ENCODE measurements at places on chromosomes 11 and 22.

- peak; percentile 68 for DNase-seq
Measured at GRCh38 chr22:17742527-17742902, 31.8 kb downstream of the BID start.

DNA sequence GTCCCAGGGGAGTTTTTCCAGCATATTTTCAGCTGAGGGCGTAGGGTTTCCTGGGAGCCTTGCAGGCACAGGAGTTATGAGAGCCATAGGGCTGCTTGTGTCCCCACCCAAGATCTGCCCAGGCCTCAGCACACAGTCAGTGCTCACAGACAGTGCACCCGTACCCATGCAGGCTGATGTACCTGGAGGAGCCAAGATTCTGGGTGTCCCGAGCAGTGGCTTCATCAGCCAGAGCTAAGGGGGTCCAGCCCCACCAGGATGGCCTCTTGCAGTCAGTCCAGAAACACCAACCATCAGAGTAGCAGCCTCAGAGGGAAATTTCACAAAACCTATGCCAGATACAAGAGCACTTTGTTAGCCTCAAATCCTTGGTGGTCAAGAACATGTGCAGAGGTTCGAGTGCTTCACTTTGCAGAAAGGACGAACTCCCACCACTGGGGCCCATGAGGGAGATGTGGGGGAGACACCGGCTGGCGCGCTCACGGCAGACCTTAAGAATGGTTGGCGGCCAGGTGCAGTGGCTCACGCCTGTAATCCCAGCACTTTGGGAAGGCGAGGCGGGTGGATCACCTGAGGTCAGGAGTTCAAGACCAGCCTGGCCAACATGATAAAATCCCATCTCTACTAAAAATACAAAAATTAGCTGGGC is 43.8 kb upstream of the RTL6 start:
- DNase-seq = no peak

DNA sequence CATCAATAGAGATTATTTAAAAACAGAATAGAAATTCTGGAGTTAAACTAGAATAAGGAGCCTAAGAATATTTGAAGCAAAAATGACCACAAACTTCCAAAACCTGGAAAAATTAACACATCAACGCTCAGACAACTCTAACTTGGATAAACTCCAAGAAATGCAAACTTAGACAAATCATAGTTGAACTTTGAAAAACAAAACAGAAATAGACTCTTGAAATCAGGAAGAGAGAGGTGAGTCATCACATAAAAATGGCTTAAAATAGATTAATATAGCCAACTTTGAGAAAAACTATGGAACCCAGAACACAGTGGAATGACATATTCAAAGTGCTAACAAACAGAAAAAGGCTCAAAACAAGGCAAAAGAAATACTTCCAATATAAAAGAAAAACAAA is 974.2 kb downstream of the JRKL start:
- no peak for DNase-seq

DNA sequence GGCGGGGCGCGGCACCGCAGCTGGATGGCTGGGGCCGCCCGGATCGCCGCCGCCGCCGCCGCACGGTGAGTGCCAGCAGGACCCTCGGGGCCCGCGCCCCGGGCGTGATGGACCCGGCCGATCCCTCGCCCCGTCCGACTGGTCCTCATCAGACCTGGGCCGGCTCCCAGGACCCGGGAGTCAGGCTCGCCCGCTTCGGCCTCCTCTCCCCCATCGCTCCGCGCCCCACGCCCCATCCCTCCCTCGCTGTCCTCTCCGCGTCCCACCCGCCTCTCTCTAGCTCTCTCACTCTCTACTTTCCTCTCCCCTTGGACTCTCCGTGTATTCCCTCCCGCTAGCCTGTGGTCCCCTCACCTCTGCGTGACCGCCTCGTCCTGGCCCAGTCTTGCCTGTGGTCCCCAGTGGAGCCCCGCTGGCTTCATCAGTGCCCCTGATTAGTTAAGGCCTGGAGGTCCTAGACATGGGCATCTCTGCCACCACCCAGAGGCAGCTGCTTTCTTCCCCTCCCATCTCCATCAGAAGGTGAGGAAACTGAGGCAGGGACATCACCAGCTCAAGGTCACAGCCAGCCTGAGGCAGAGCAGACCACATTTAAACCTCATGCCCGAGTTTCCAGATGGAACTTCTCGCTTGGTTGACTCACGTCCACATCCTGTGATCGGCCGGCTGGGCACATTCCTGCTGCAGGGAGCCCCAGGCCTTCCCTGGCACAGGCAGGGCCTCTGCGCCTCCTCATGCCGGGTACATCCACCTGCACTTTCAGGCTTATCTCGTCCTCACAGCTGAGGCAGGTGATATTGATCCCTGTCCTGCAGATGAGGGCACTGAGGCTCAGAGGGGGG is 429 bp downstream of the SLC39A13 start:
- no peak for DNase-seq

DNA sequence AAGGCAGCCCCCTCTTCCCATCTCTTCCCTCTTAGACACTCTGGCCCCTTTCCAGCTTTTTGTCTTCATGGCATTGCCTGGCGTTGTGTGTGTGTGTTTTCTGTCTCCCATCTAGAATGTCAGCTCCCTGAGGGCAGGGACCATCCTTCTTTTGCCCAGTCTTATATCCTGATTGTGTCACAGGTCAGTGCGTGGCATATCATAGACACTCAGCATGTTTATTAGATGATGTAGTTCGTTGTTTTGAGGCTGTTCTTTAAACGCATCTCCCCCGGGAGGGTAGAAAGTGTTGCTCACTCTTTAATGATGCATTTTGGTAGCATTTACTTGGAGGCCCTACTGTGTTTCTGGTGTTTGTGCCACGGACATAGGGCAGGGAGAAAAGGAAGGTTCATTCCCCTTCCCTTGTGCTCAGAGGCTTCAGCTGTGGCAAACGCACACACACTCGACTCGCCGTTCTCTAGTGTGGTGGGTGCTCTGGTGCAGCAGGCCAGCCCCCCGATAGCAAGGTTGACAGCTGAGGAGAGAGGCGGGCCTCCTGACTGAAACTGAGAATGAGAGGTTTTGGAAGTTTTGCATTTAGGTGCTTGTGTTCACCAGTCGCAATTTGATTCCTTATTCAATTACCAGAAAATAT is 60.2 kb downstream of the TNRC6B start:
- no peak for DNase-seq

DNA sequence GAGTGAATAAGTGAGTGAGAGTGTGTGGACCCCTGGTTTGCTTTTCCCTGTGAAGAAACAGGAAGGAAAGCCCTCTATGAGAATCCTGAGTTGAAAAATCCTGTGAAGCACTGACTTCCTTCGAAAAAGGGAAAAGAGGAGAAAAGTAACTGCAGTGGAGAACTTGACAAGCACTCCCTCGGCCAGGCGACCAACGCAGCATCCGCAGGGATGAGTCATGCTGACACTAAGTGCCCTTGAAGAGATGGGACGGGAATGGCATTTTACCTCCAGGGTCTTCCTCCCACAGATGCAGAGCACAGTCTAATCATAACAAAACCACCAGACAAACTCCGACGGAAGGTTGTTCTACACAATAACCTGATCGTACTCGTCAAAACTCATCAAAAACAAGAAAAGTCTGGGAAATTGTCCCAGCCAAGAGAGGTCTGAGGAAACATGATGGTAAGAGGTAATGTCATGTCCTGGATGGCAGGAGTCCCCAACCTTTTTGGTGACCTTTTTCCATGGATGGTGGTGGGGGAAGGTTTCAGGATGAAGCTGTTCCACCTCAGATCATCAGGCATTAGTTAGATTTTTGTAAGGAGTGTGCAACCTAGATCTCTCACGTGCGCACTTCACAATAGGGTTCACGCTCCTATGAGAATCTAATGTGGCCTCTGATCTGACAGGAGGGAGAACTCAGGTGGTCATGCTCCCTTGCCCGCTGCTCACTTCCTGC is 132.2 kb upstream of the B3GAT1 start:
- DNase-seq = no peak

GRCh38 chr11:80673566-80673965 is 1232.7 kb upstream of the TENM4 start:
- DNase-seq = no peak

GRCh38 chr11:55571828-55572227 is at the start of gene OR4C16:
TSS of gene OR4C16 (plus strand) at chr11:55572128. CDS start at chr11:55572128, 0 bp downstream.
- no peak for DNase-seq

DNA sequence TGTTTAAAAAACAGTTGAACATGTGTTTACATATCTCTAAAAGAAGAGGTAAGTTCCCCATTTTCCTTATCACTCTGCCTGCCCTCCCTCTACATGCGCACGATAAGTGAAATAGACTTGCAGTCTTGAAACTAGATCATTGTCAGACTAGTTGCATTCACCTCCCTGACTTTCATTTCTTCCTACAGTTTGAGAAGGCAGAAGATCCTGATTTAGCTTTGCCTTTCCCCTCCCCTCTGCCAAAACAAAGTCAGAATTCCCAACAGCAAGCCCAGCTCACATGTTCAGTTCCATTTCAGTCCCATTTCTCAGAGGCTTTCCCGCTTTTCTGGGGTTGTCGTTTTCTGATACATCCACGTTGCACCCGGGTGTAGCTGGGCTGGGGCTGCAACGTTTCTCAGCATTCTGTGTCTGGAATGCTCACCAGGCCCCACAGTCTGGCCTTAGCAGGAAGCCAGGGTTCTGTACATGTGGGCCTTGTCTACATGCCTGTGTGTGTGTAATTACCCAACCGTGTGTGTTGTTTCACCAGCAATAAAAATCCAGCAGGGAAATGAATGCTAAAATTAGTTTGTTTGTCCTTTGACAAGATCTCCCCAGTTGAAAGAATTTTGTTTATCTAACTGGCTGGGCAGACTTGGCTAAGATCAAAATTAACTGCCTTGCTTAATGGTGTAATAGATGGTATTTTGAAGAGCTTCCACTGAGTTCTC is 179.2 kb downstream of the DBX1 start:
- DNase-seq = peak; percentile 59

DNA sequence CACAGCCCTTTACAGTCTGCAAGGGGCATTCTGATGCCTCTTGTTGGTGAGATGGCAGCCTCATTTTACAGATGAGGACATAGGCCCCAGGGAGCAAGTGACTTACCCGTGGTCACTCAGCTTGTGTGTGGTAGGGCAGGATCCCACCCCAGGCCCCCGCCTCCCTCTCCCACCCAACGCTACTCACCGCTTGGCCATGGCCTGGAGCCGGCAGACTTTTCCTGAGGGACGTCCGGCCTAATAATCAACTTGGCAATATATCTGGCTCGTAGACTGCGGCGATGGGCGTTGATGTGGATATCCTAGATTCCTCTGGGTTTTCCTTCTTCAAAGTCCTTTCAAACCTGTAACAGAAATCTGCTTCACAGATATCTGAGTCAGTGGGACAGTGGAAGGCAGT is 57.1 kb downstream of the ARHGAP8 start:
- DNase-seq = no peak

- no peak for DNase-seq
Measured at GRCh38 chr11:127996825-127997224, 590.5 kb downstream of the ETS1 start.

DNA sequence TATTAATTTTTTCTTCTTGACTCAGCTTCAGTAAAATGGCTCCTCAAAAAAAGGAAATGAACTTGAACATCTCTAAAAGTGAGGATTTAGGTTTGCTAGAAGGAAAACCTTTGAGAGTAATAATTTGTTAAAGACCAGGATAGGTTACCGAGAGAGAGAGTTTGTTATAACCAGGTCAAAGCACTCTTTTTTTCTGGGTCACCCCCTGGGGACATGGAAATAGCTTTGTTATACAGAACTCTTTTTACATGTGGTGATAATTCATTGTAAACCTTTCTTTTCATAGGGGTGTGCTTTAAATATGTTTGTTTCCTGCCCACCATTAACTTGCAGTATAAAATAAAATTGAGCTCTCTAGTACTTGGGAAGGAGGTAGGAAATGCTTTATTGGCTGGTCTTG is 47.7 kb downstream of the DNAJC24 start:
- no peak for DNase-seq

DNA sequence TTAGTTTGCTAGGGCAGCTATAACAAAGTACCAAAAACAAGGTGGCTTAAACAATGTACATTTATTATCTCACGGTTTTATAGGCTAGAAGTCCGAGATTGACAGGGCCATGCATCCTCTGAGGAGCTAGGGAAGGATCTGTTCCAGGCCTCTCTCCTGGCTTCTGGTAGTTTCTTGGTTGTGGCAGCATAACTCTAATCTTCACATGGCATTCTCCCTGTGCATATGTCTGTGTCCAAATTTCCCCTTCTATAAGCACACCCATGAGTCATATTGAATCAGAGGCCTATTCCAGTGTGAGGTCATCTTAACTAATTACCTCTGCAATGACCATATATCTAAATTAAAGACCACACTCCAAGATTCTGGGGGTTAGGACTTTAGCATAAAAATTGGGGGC is 31.3 kb upstream of the MMP13 start:
- DNase-seq = no peak

DNA sequence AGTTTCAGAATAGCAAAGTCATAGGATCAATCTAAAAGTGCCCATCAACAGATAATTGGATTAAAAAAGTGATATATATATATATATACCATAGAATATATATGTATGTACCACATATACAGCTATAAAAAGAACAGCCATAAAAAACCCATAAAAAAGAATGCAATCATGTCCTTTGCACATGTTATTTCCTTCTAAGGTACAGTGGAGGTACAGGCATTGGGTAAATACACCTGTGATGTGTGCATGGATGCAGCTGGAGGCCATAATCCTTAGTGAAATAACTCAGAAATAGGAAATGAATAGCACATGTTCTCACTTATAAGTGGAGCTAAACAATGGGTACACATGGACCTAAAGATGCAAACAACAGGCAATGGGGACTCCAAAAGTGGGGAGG is 7.1 kb upstream of the DKK3 start:
- DNase-seq = no peak

DNA sequence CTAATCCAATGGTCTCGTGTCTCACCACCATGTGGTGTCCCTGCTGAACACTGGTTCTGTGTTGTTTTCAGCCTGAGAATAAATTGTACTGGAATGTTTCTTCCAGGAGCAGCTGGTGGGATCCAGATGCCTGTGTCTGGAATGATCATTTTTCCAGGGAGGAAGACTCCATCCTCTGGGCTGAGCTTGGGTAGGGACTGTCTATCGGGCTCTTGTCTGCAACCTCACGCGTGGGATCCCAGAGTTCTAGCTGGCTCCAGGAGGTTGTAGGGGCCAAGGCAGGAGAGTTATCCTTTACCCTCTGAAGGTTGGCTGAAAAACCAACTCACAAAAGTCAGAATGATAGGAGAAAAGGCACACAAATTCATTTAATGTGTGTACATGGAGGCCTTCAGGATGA is 144.1 kb upstream of the B3GAT1 start:
- no peak for DNase-seq

- DNase-seq = no peak
Measured at GRCh38 chr11:24900514-24900913, 403.7 kb downstream of the LUZP2 start.

All from erythroblast (primary cell).